ENCODE measurements at places on chromosomes 1 and 21. TPM values are rescaled to one million over a fixed set of nuclear protein-coding genes. Genes with fewer than 3 reads are reported as not detected.

DENND2D gene
- not detected for total RNA-seq

IL24 gene
- total RNA-seq = not detected

LRRC53 gene
- total RNA-seq = not detected

GRCh38 chr1:22388671-22389450 lies 62.8 kb upstream of the ZBTB40 start:
- DNase-seq = no peak

GRCh38 chr1:184010788-184011187 lies 26.7 kb downstream of the COLGALT2 start:
- DNase-seq = no peak

DNA sequence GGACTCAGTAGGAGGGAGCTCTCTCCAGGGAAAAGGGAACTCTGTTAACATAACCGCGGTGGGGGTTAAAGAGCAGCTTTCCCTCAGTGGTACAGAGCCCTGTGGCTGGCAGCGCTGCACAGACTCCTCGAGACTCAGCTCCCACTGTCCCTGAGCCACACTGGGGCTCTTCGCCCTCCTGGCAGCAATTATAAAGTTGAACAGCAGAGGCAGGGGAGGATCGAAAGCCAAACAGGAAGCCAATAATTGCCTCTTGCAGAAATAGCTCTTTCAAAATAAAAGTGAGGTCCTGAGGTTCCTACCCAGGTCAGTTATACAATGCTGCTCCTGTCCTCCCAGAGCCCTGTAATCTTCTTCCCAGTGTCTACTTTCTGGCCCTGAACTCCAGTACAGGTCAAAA lies 77.0 kb downstream of the FAM78B start:
- no peak for DNase-seq

RBP7 gene
- total RNA-seq = not detected

KRTAP13-1 gene
- total RNA-seq = not detected

- no peak for DNase-seq
These were observed 67.7 kb downstream of the ALG6 start for GRCh38 chr1:63435161-63435560.

GRCh38 chr1:160085686-160086455 lies 4.5 kb downstream of the KCNJ9 start:
- peak; percentile 84 for DNase-seq

RIPK4 gene
- not detected for total RNA-seq

GRCh38 chr1:223331929-223332328 lies 32.0 kb downstream of the SUSD4 start:
- no peak for DNase-seq

DNA sequence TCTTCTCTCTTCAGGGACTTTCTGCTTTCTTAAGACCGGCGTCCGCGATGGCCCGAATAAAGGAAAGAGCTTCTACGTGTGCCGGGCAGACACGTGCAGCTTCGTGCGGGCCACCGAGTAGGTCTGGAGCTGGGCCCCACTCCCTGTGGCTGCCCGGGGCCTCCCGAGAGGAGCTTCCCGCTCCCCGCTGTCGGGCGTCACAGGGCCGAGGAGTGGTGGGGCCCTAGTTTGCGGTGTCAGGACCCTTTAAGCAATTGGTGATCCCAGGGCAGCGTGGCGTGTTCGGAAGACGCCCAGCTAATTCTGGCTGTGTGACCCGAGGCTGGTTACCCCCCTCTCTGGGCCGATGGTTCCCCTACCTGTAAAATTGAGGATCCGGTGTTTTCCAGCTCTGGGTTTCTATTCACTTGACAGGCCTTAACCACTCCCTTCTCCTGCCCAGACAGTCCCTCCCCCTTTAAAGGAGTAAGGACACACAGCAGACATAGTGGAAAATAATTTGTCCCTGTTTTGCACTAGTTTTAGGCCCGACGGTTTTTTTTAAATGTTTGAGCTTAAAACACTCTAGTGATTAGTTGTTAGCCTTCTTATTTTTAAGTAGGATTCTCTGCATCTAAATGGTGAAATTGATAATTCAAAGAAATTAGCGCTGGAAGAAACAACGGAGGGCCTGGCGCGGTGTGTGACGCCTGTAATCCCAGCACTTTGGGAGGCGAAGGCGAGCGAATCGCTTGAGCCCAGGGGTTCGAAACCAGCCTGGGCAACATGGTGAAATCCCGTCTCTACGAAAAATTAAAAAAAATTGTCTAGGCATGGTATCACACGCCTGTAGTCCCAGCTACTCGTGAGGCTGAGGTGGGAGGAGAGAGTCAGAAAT lies 553 bp downstream of the TTF2 start:
- DNase-seq = no peak

PROK1 gene
- total RNA-seq = not detected

F3 gene
- 4.6 TPM for total RNA-seq

DNA sequence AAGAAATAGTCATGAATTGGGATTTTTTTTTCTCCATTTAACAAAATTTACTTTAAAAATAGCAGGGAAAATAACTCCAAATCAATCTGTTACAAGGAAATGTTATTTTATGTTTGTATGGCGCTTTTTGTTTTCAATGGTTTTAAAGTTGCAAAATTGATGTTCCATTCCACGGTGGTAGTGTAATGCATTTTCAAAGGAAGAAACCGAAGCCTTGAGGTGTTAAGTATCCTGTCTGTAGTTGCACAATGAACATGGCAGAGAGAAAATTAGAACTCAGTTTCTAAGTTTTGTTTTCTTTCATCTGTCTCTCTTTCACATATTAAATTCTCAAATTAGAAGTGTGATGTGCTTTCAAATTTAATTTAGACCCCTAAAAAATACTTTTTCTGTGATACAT lies 841.8 kb downstream of the USP25 start:
- no peak for DNase-seq

- no peak for DNase-seq
These were observed 40.2 kb upstream of the VWA5B1 start for GRCh38 chr1:20250340-20250989.

- DNase-seq = peak; percentile 43
These were observed 39.1 kb downstream of the CLSTN1 start for GRCh38 chr1:9784508-9785133.

GRCh38 chr1:155979597-155980343 lies 1.4 kb upstream of the ARHGEF2 start:
- DNase-seq = no peak

DNA sequence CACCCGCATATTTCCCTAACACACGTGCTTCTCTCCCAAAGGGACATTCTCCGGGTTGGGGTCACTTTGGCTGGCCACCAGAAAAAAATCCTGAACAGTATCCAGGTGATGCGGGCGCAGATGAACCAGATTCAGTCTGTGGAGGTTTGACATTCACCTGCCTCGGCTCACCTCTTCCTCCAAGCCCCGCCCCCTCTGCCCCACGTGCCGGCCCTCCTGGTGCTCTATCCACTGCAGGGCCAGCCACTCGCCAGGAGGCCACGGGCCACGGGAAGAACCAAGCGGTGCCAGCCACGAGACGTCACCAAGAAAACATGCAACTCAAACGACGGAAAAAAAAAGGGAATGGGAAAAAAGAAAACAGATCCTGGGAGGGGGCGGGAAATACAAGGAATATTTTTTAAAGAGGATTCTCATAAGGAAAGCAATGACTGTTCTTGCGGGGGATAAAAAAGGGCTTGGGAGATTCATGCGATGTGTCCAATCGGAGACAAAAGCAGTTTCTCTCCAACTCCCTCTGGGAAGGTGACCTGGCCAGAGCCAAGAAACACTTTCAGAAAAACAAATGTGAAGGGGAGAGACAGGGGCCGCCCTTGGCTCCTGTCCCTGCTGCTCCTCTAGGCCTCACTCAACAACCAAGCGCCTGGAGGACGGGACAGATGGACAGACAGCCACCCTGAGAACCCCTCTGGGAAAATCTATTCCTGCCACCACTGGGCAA lies 59.1 kb downstream of the LACTBL1 start:
- DNase-seq = no peak

- no peak for DNase-seq
These were observed 33.4 kb downstream of the FAM78B start for GRCh38 chr1:166133276-166133841.

RNF223 gene
- not detected for total RNA-seq

DNA sequence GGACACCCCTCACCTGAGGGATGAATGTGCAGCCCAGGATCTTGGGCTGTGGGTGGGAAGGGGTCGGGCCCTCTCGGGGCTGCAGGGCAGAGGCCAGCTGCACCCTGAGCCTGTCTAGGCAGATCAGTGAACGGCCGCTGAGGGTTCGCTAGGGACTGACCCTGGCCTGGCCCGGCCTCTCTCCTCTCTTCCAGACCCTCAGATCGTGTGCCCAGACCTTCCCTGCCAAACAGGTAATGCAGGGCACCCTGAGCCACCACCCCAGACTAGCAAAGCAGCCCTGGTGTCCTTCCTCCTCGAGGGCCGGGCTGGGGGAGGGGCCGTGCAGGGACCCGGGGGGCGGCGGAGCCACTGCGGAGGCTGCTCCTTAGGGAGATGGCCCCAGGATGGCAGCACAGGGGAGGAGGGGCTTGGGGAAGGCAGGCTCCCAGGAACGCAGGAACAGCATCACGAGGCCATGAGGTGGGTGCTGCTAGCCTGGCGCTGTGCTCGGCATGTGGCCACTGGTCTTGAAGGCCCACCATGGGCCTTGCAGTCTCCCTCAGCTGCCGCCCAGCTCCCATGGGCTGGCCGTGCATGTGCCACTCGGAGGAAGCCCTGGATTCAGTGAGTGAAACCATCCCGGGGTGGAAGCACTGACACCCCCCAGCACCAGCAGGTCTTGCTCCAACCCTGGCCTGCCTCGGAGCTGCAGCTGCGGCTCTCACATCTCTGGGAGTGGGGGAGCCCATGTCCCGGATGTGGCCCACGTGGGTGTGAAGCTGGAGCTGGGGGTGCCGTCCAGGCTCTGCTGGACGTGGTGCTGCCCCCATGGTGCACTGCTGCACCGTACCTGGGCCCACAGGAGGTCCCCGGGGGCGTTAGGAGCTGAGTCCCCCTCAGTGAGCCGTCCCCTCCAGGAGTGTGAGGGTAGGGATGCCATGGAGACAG lies 28.7 kb downstream of the COL6A2 start:
- no peak for DNase-seq

DNA sequence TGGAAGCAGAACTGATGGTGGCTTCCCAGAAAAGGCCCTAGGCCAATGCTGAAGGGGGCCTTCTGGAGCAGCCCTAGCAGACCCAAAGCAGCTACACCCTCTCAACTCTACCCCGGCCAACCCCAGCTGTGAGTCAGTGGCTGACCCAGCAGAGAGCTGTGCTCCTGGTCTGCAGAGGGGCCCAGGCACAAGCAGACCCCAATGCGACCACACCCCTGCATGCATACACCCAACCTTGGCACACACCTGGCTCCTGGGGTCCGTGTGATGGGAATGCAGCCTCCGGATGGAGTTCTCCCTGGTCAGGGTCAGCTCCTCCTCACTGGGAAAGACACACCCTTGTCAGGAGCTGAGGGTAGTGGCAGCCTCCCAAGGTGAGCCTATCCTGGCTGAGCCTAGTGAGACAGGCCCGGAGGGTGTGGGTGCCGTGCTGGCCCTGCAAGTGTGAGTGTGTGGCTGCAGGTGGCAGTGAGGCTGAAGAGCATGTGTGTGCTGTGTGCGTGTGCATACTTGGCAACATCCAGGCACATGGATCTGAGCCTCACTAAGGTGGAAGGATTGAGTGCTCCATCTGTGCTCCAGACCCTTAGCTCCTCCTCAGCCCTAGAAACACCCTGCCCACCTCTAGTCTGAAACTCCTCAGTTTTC lies 3.9 kb upstream of the ARHGAP30 start:
- DNase-seq = no peak

- no peak for DNase-seq
These were observed 1.4 kb upstream of the RABIF start for GRCh38 chr1:202890392-202890791.

SPRR4 gene
- not detected for total RNA-seq

GRCh38 chr1:43484367-43484766 lies 30.6 kb upstream of the HYI start:
- no peak for DNase-seq

TMPRSS15 gene
- total RNA-seq = not detected

DNA sequence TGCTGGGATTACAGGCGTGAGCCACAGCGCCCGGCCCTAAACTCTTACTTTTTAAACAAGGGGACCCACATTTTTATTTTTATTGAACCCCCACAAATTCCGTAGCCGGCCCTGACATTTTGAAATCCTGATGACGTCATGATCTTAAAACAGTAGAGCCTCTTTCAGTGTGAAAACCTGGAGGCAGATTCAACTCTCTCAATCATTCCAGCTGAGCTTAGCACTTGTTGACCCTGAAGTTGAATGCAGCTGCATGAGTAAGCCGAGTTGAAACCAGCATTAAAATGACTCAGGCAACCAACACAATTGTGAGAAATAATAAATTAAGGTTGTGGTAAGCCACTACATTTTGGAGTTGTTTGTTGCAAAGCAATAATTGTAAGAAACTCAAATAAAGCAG lies 93.9 kb upstream of the ADGRL4 start:
- no peak for DNase-seq

OR10Z1 gene
- not detected for total RNA-seq

GPR52 gene
- total RNA-seq = 0.75 TPM

- DNase-seq = no peak
These were observed 175.5 kb downstream of the ASTN1 start for GRCh38 chr1:176989023-176989422.

MSH4 gene
- 0.56 TPM for total RNA-seq
